ENCODE measurements at places on chromosomes 2 and 18.

GRCh38 chr18:574149-574860 is 5.9 kb upstream of the CETN1 start:
- DNase-seq, result no peak

GRCh38 chr18:33578518-33579348 is 714 bp downstream of the ASXL3 start:
- DNase-seq, result peak; percentile 68

DNA sequence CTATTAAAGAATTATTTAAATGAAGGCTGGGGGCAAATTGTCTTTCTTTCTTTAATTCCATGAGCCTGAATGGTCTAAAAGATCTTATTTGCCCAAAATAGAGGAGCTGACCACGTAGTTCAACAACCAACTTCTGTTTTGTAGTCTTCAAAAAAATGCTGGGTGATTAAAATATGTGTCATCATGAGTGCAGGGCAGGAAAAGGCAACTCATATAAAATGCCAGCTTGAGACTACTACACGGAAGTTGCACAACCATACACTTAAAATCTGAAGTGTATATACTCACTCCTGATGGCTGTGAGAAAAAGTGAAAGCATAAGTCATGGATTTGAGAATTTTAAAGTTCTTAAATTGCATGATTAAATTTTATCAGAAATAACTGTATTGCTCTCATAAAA is 210.9 kb downstream of the DYM start:
- DNase-seq, result no peak

GRCh38 chr2:208118918-208119317 is 5.4 kb downstream of the CRYGD start:
- no peak for DNase-seq

- DNase-seq, result peak; percentile 69
Measured at GRCh38 chr18:79950515-79951341, 725 bp downstream of the SLC66A2 start.

- no peak for DNase-seq
Measured at GRCh38 chr2:221322741-221323140, 249.4 kb downstream of the EPHA4 start.

DNA sequence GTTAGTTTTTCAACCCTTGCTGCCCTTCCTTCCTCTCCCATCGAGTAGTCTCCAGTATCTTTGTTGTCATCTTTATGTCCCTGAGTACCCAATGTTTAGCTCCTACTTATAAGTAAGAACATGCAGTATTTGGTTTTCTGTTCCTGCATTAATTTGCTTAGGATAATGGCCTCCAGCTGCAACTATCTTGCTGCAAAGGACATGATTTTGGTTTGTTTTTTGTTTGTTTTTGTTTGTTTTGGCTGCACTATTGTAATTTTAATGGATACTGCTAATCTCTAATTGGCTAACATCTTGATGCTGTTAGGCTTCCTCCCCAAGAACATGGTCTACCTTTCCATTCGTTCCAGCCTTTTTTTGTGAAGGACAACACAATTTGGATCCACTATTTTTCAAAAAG is 31.2 kb upstream of the HNRNPLL start:
- no peak for DNase-seq

DNA sequence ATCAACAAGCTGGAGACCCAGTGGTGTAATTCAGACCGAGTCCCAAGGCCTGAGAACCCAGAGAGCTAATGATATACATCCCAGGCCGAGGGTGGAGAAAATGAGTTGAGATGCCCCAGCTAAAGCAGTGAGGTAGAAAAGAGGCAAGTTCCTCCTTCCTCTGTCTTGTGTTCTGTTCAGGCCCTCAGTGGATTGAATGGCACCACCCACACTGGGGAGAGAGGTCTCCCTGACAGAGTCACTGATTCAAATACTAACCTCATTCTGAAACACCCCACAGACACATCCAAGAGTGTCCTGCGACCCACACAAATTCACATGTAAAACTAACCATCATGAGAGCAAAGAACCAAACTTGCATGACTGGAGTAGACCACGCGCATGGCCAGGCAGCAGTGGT is 215.3 kb downstream of the ANAPC1 start:
- no peak for DNase-seq

GRCh38 chr2:45610281-45611019 is 617 bp downstream of the SRBD1 start:
- DNase-seq, result no peak

GRCh38 chr2:9773903-9774239 is 69.4 kb upstream of the TAF1B start:
- no peak for DNase-seq

DNA sequence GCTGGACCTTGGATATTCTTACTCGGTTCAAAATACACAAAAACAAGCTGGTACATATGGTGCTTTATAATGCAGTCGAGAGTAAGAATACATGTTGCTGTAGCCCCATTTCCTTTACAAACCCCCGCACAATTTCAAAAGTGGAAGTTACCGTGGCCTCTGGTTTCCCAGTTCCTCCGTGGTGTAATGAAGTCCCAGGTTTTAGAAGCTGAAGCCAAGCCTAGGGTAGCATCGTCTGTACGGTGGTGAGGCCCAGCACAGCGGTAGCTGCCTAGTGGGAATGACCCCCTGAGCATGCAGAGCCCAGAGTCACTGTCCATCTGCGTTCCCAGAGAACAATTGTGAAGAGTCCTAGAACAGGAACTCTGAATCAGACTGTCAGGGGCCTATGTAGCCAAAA is 171.8 kb downstream of the ASXL3 start:
- DNase-seq, result no peak

- no peak for DNase-seq
Measured at GRCh38 chr18:60596928-60597327, 224.4 kb upstream of the MC4R start.

DNA sequence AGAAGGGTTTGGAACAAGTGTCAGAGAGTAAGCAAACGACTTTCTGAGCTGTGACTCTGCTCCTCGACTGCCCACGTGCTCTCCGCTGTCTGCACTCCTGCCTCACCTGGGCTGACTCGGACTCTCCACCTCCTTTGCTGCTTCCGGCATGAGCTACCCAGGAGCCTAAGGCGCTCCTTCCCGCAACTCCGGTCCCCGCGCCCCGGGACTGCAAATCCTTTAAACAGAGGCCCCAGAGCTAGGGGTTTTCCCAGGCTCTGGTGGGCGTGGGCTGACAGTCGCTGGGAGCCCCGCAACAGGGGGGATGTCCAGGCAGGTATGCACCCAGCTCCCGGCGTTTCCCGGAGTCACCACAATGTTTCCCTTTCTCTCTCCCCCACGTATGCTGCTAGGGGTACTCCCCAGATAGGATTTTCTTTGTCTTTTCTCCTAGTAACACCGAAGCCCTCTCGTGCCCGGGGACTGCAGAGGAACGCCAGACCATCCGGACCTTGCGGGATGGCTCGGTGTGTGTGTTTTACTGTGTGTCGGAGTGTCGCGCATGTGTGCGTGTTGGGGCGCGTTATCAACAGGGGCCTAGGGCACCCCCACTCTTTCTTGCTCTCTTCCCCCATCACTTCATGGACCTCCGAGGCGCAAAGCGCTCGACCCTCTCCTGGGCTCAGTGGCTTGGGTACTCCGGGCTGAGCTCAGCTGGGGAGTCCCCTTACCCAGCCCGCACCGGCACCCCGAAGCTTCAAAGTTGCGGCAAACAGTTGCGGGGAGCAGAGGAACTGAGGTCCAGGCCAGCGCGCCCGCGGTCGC is 691 bp upstream of the THSD7B start:
- no peak for DNase-seq
